ENCODE measurements at places on chromosomes 4 and X. TPM values are rescaled to one million over a fixed set of nuclear protein-coding genes. Genes with fewer than 3 reads are reported as not detected.

The NEXMIF gene
- 0.74 TPM for total RNA-seq

The USP17L30 gene
- total RNA-seq: not detected

The CFI gene
- total RNA-seq: 54.8 TPM

The ABHD18 gene
- total RNA-seq: 12.6 TPM

The GCNA gene
- 2.1 TPM for total RNA-seq

The KLHL13 gene
- total RNA-seq: 3.9 TPM

The GLRA2 gene
- not detected for total RNA-seq

The CENPVL3 gene
- total RNA-seq: not detected

Data from lower lobe of right lung (tissue), 2 donors.